ENCODE measurements at places on chromosomes 6 and 20.

DNA sequence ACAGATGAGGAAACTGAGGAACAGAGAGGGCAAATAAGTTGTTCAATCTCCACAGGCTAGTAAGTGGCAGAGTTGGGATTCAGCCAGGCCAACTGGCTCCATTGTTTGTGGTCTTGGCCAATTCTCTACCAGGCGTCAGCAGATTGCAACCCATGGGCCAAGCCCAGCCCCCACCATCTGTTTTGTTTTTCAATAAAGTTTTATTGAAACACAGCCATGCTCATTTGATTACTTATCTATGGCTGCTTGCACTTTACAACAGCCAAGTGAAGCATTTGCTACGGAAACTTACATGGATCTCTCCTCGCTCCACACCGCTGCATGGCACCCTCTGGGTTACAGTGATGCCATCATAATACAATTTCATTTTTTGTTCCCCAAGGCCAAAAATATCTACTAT lies 90.8 kb downstream of the ZNF217 start:
- DNase-seq, result no peak

DNA sequence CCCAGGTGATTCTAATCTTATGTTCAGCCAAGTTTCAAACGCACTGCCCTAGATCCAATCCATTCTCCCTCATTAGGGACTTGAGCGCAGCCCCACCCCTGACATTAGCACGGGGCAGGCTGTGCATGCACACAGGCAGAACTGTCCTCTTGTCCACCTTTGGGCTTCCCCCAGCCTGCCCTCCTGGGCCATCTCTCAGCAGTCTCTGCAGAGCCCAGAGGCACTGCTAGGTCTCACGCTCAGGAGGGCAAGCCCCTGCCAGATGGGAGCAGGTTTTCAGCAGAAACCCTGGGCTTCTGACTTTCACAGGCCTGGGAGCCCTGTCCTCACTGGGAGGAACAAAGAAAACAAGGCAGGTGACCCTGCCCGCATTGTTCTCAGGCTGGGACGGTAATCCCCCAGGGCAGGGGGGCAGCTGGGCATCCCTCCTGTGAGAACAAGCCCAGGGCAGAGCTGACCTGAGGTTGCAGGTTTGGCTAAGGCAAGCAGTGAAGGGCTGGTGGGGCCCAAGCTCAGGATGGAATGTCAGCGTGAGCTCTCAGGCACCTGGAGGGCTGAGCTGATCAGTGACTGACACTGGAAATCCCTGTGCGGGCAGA lies 24.5 kb downstream of the KCNK5 start:
- DNase-seq, result no peak

GRCh38 chr20:10061641-10062040 lies 26.9 kb downstream of the ANKEF1 start:
- DNase-seq, result no peak

DNA sequence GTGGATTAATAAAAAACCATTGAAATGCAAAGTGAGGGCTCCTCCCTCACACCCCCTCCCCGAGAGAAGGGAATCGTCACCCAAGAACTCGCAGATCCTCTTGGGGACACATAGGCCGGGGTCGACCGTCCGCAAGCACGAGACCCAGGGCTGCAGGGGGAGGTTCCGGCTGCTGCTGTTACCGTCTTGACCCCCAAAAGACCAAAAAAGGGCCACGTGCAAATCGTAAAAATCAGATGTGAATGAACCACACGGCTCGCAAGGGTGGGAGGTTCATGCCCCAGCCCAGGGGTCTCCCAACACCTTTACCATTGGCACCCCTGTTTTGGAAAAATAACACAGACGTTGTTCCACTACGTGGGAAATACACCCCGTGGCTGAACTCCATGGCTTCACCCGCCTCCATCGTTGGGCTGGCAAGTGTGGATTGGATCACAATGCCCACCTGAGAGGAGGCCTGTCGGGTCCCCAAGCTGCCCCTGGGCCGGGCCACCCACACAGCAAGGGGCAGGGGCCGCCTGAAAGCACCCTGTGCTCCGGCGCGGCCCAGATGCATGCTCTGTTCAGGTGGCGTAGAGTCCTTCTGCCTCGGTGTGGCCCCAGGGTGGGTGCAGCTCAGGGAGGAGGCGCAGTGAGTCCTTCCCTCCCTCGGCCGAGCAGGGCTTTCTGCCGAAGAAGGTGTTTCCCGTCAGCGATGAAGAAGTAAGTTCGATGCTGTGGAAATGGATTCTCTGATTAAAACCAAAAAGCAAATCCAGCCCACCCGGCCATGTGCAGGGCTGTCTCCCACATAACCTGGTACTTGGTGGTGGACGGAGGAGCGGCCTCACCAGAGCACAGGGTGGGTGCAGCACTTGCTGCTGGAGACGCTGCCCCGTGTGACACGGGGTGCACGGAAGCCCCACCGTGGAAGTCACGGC lies 85.0 kb downstream of the YTHDF1 start:
- DNase-seq, result no peak

GRCh38 chr6:149190224-149190831 lies 127.2 kb upstream of the TAB2 start:
- DNase-seq, result no peak

GRCh38 chr6:19535351-19535750 lies 301.8 kb upstream of the ID4 start:
- no peak for DNase-seq

DNA sequence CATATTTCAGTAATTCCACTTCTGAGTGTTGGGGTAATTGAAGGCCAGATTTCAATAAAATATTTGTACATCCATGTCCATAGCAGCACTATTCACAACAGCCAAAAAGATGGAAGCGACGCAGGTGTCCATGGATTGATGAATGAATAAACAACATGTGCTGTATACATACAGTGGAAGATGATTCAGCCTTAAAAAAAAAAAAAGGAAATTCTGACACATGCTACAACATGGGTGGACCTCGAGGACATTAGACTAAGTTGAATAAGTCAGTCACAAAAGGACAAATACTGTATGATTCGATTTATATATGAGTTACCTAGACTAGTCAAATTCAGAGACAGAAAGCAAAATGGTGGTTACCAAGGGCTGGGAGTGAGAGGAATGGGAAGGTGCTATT lies 57.2 kb downstream of the TRAM2 start:
- DNase-seq, result no peak

DNA sequence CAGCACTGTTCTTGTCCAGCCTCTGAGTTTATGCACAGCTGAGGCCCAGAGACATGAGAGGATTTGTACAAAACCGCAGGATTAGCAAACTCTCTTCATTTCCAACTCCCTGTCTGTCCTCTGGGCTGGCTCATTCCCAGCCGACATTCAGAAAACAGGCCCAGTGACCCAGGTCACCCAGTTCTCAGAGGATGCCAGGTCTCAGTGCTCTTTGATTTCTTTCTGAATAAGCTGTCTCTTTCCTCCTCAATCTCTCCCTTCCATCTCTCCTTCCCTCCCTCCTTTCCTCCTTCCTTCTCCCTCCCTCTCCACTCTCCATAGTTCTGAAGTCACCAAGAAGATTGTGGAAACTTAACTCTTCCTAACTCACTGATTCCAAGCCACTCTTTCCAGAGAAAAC lies 372.7 kb upstream of the SULF2 start:
- DNase-seq, result no peak

GRCh38 chr6:21653905-21654304 lies 60.4 kb downstream of the SOX4 start:
- DNase-seq, result no peak

DNA sequence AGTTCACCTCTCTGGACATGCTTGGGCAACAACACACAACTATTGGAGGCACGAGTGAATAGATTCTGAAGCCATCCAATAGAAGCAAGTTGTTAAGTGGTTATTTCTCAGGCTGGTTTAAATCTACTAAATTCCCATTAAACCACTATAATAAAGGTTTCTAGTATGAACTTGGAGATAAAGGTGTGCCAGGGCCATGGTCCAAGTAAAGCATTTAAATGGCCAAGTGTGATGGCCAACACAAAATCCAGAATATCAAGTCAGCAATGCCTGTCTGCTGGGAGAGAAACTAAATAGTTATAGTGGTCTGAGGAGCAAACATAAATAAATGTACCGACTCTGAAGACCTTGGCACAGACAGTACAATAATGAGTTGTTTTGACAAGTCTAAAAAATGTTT lies 294.3 kb upstream of the STXBP5 start:
- DNase-seq, result no peak

- no peak for DNase-seq
Observed at GRCh38 chr20:48819821-48820648, 7.8 kb downstream of the PREX1 start.

- no peak for DNase-seq
Observed at GRCh38 chr20:59646487-59646886, 42.1 kb downstream of the PHACTR3 start.

GRCh38 chr6:107271208-107271790 lies 156.0 kb upstream of the BEND3 start:
- no peak for DNase-seq

- no peak for DNase-seq
Observed at GRCh38 chr6:93226822-93227221, 192.5 kb downstream of the EPHA7 start.

GRCh38 chr6:166040292-166040691 lies 127.4 kb downstream of the TBXT start:
- no peak for DNase-seq

DNA sequence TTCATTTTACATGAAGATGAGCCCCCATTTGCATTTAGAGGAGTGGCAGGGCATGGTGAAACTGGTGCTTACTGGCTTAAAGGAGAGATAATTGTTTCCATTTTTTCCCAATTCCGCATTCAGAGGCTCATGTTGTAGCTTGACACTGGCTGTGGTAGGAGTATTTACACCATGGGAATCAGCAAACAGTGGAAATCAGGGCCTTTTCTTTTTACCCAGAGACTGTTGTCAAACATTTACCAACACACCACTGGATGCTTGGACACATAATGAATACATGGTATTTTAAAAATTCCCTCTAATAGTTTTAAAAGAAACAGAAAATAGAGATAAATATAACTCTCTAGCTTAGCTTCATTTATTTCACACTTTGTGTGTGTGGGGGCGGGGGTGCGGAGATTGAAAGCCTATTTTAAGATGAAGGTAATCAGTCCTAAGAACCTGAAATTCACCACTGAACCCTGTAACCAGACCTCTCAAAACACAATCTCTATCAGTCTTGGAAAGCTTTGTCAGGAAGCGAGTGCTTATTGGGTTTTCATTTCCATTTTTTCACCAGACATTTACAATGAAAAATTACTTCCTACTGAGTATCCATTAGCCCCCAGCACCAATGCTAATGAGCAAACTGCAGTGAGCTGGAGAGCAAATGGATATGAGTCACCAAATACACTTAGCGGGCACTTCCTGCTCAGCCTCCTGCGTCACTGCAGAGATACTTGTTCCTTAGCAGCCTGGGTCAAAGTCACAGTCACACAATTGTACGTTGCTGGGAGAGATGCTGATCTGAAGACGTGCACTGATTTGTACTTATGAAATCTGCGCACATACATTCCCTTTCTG lies 532.0 kb downstream of the BCKDHB start:
- no peak for DNase-seq

GRCh38 chr6:56370127-56370540 lies 122.8 kb upstream of the COL21A1 start:
- DNase-seq, result no peak

DNA sequence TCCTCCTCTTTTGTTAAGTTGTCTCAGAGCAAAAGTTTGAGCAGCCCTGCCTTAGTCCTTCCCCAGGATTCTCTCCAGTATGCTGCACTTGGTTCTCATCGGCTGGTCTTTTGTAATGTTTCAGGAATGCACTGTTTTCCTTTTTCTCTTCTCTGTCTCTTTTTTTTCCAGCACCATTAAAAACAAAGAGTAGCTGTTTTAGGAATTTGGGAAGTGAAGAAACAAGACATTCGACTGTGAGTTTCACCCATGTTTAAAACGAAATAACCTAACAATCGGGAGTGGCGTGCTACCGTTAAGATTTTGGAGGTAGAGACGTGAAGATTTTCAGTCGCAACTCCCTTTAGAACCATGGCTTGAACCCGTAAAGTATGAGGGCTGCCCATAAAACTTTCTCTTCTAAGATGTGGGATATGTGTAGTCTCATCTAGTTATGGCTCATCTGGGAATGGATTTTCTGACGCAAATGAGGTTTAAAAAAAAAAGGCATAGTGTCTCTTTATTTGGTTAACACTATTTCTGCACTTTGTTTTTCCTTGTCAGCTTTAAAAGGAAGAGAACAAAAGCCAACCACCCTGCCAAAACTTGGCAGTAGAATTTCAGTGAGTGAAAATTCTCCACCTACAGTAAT lies 35.9 kb upstream of the RAB23 start:
- no peak for DNase-seq

GRCh38 chr6:31791324-31792089 lies 4.0 kb downstream of the VARS1 start:
- no peak for DNase-seq

GRCh38 chr6:166559211-166559610 lies 27.3 kb downstream of the RAMACL start:
- DNase-seq, result no peak

GRCh38 chr6:163897030-163897429 lies 482.5 kb downstream of the QKI start:
- no peak for DNase-seq

DNA sequence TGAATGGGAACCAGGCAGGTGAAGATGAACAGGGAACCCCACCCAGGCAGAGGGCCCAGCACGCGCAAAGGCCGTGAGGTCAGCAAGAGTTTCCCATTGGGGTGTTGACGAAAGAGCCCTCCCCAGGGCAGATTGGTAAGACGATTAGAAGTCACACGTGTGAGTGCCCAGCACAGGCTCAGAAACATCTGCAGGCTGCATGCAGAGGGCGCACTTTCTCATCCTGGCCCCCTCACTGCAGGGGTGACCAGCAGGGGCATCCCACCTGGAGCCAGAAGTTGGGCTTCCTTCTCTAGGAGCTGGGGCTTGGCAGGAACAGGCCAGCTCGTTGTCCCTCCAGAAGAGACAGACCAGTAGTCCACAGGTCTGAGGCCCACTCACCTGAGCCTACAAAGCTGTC lies 38.4 kb downstream of the VSTM2L start:
- DNase-seq, result no peak

- no peak for DNase-seq
Observed at GRCh38 chr6:79869184-79869583, 78.2 kb downstream of the ELOVL4 start.

GRCh38 chr6:136566851-136567250 lies 16.6 kb upstream of the MAP7 start:
- no peak for DNase-seq

DNA sequence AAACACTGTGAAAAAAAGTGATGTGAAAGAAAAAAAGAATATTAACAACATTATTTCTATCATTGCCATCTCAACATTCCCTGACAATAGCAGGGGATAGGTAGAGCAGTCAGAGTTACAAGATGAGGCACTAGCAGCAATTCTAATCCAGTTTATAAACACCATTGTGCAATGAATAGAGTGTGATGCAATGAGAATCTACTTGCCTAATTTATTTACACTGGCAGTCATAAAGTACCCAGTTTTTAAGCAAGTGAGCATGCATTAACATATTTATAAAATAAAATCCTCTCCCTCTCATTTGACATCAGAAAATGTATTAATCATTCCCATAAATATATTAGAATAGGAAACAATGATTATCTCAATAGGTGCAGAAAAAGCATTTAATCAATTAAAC lies 2.5 kb upstream of the MANEA start:
- no peak for DNase-seq

- no peak for DNase-seq
Observed at GRCh38 chr20:12371990-12372389, 454.3 kb downstream of the BTBD3 start.

Data from effector memory CD4-positive, alpha-beta T cell (primary cell).